ENCODE measurements at places on chromosomes 4 and X.
A peak's percentile ranks its signal among the peaks of the same experiment; 100 is the strongest.

DNA sequence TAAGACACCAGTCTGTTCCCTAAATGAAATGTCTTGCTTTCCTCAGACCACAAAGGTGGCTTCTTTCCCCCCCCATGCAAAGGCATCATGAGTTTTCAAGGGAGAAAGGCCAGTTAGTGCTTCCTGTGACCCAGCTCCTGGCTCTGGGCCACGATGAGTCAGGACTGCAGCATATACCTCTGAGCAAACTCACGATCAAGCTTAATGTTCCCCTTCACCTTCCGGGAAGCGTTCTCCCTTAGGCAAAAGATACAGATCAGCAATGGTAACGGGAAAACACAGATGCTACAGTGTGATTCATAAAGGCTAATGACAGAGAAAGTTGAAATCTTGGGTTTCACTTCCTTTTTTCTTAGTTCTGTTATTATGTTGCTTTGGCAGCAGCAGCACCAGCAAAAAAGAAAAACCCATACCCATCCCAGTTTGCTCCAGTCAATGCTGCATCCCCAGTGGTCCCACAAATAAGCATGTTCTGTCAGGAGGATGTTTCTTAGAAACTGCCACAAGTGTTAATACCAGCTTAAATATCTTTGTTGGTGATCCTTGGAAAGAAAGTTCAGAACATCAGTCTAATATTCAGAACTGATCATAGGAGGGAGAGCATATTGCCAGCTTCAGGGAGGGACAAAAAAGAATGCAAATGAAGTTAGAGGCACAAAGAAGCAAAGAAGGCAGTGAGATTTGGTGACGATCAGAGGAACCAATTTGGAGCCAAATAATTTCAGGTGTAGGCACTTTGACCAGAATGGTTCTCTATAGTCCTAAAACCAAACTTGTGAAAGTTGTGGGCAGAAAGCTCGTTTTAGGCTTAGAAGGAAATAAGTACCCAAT is 41.2 kb downstream of the LONRF3 start:
- no peaks in the 10 kb centered on the region for H3K4me1 ChIP-seq
- DNase-seq, result no peak
- H3K27me3 ChIP-seq, result no peaks in the 10 kb centered on the region
- H3K4me3 ChIP-seq, result no peak overlapping the region

GRCh38 chr4:176451443-176451842 is 131.7 kb downstream of the SPCS3 start:
- no peaks in the 10 kb centered on the region for H3K27me3 ChIP-seq
- no peak overlapping the region for H3K27ac ChIP-seq

- H3K36me3 ChIP-seq, result no peaks in the 10 kb centered on the region
- no peaks in the 10 kb centered on the region for H3K27me3 ChIP-seq
- H3K27ac ChIP-seq, result peak overlapping the region; percentile 91
Measured at GRCh38 chr4:147683188-147683591, 773 bp downstream of the PRMT9 start.

DNA sequence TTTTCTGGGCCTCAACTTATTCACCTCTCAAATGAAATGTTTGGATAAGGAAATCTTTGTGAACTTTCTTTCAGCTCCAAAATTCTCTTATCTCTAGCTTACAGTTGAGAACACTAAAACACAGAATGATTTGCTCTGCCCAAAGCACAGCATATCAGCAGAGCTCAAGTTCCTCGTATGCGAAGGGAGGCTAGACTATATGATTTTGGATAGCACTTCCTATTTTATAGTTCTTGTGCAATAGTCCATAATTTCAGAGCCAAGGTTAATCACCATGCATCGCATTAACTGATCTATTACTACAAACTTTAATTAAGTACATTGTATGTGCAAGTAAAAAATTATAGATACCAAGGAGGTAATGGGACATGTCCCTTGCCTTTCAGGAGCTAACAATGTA is 27.0 kb upstream of the KLHL13 start:
- H3K4me1 ChIP-seq, result no peaks in the 10 kb centered on the region
- no peaks in the 10 kb centered on the region for H3K27me3 ChIP-seq
- DNase-seq, result no peak
- no peaks in the 10 kb centered on the region for H3K36me3 ChIP-seq
- no peak overlapping the region for H3K27ac ChIP-seq

GRCh38 chrX:71653344-71653743 is 14.0 kb upstream of the LOC101059915 start:
- no peaks in the 10 kb centered on the region for H3K36me3 ChIP-seq
- no peak overlapping the region for H3K27ac ChIP-seq
- no peaks in the 10 kb centered on the region for H3K4me1 ChIP-seq
- no peaks in the 10 kb centered on the region for H3K27me3 ChIP-seq
- no peak for DNase-seq
- no peak overlapping the region for H3K4me3 ChIP-seq

- DNase-seq, result no peak
- H3K4me3 ChIP-seq, result no peak overlapping the region
- H3K4me1 ChIP-seq, result no peaks in the 10 kb centered on the region
- H3K27me3 ChIP-seq, result no peaks in the 10 kb centered on the region
- H3K27ac ChIP-seq, result no peak overlapping the region
- H3K36me3 ChIP-seq, result no peaks in the 10 kb centered on the region
Measured at GRCh38 chrX:3520982-3521381, 174.5 kb upstream of the MXRA5 start.

DNA sequence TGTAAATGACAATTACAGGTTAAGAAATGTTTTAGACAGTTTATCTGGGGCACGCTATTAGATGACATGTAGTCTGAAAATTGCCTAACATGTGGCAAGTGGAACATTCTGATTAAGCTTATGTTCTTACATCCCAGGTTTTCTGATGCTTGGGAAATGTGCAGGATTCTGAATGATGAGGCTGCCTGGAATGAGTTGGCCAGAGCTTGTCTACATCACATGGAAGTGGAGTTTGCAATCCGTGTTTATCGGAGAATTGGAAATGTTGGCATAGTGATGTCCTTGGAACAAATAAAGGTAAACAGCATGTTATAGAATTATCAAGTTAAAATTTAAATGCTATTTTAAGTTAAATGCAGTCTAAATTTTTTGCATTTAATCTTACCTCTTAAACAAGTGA is 49.3 kb downstream of the WDR19 start:
- H3K4me3 ChIP-seq, result no peak overlapping the region
- no peak for DNase-seq
- no peaks in the 10 kb centered on the region for H3K36me3 ChIP-seq
- peaks cover 23% of the 10 kb centered on the region for H3K4me1 ChIP-seq

DNA sequence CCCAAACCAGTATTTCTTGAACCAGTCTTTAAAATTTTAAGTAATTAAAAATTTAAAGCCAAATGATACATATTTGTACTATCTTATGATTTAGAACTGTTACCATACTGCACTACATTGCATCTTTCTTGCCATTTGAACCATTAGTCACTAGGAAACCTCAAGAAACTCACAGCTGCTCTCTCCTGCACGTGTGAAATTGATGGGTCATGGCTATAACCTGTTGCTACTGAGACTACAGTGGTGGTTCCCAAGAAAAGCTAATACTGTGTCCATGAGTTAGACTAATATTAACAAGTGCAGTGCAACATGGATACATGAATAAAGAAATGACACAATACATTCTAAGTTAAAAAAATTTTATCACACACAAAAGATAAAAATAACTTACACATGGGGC is 88.4 kb downstream of the PDE5A start:
- DNase-seq, result no peak
- no peak overlapping the region for H3K27ac ChIP-seq
- H3K27me3 ChIP-seq, result no peaks in the 10 kb centered on the region
- no peaks in the 10 kb centered on the region for H3K4me1 ChIP-seq

GRCh38 chrX:9370893-9371292 is 94.0 kb upstream of the TBL1X start:
- no peak overlapping the region for H3K4me3 ChIP-seq
- H3K36me3 ChIP-seq, result no peaks in the 10 kb centered on the region
- no peak for DNase-seq
- H3K27ac ChIP-seq, result no peak overlapping the region

DNA sequence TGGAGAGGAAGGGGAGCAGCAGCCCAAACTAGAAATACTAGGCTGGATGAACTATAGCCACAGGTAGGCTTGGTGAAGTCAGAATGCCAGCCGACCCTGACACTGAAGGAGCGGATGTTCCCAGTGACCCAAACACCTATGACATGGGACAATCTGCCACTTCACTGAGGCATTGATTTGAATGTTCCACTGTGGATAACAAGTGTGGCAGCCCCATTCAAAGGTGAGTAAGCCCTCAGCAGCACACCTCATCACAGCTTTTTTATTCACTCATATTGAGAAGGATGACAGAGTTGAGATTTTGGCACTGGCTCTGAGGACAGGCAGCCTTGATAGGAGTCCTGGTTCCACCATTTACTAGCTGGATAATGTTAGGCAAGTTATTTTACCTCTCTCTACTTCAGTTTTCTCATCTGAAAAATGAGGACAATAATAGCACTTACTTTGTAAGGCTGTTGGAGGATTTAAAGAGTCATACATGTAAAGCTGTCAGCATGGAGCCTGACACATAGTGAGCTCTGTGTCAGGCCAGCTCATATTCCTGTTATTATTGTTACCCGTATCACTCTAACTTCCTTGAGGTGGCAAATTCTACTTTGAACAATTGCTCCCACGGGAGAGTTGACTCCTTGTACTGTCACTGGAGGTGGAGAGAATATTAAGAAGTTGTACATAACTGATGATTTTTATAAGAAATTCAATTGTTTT is 114.6 kb downstream of the RASL11B start:
- no peak overlapping the region for H3K27ac ChIP-seq
- no peaks in the 10 kb centered on the region for H3K27me3 ChIP-seq
- no peaks in the 10 kb centered on the region for H3K4me1 ChIP-seq
- DNase-seq, result no peak
- H3K4me3 ChIP-seq, result no peak overlapping the region

GRCh38 chr4:150216726-150217125 is 138.5 kb downstream of the DCLK2 start:
- no peaks in the 10 kb centered on the region for H3K36me3 ChIP-seq
- H3K27ac ChIP-seq, result no peak overlapping the region
- no peaks in the 10 kb centered on the region for H3K27me3 ChIP-seq
- DNase-seq, result no peak

DNA sequence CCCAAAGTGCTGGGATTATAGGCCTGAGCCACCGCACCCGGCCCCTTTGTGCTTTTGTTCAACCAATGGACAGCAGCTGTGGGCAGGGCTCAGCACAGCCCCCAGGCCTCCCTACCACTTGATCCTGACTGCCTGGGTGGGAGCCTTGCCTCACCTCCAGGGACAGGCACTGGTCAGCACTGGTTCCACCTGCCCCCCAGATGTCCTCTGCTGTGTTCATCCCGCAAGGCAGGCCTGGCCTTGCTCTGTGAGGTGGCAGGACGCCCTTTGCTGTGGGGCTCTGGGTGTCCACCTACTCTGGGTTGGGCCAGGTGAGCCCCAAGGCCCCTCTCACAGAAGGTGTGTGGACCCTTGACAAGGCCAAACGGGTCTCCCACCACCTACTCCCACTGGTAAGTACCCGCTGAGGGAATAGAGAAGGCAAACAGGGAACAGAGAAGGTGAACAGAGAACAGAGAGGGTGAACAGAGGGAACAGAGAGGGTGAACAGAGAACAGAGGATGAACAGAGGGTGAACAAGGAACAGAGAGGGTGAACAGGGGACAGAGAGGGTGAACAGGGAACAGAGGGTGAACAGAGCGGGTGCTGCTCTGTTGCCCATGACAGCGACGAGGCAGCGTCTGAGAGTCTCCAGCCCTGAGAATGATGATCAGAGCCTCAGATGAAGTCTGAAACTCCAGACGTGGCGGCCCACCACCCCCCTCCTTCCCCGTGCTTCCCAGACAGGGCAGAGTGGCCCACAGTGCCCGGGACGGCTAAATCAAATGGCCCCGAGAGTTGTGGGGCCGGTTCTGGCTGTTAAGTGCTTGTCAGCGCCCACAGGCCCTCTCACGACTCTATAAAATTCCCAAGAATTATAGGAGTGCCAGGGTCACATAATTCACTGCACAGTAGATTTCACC is 55.0 kb upstream of the NKX1-1 start:
- no peaks in the 10 kb centered on the region for H3K36me3 ChIP-seq
- H3K27ac ChIP-seq, result no peak overlapping the region
- DNase-seq, result no peak
- H3K27me3 ChIP-seq, result no peaks in the 10 kb centered on the region

DNA sequence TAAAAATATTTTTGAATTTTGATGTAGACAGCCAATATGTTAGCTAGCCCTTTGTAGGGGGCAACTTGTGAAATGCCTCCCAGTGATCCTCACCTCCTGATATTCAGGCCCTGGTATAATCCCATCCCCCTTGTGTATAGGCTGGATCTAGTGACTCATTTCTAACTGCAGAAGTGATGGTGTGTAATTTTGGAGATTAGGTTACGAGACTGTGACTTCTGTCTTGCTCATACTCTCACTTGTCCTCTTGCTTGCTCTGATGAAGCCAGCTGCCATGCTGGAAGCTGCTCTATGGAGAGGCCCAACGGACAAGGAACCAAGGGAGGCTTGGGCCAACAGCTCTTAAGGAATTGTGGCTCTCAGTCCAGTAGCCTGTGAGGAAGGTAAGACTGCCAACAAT is 61.7 kb downstream of the GPR82 start:
- no peaks in the 10 kb centered on the region for H3K27me3 ChIP-seq
- no peak for DNase-seq
- no peak overlapping the region for H3K4me3 ChIP-seq
- no peaks in the 10 kb centered on the region for H3K36me3 ChIP-seq
- H3K4me1 ChIP-seq, result no peaks in the 10 kb centered on the region
- H3K27ac ChIP-seq, result no peak overlapping the region

DNA sequence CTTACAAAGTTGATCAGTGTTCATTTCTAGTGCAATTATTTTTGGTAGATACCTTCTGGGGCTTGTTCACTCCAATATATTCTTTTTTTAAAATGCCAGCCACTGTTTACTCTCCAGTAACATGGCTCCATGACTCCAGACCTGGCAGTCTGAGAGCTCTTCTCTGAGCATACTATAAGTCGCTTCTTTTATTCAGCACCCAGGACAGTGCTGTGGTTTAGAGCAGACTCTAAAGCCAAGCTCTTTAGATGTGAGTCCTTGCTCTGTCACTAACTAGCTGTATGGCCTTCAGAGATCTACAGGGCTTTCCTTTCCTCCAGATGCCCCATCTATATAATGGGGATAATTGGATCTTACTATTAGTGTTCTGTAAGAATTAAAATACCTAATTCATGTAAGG is 200.2 kb upstream of the FAM241A start:
- no peaks in the 10 kb centered on the region for H3K36me3 ChIP-seq
- no peaks in the 10 kb centered on the region for H3K4me1 ChIP-seq
- no peak overlapping the region for H3K27ac ChIP-seq
- no peak overlapping the region for H3K4me3 ChIP-seq

- no peak overlapping the region for H3K4me3 ChIP-seq
- no peak for DNase-seq
- no peaks in the 10 kb centered on the region for H3K4me1 ChIP-seq
Measured at GRCh38 chr4:86055898-86056297, 304.0 kb downstream of the MAPK10 start.

DNA sequence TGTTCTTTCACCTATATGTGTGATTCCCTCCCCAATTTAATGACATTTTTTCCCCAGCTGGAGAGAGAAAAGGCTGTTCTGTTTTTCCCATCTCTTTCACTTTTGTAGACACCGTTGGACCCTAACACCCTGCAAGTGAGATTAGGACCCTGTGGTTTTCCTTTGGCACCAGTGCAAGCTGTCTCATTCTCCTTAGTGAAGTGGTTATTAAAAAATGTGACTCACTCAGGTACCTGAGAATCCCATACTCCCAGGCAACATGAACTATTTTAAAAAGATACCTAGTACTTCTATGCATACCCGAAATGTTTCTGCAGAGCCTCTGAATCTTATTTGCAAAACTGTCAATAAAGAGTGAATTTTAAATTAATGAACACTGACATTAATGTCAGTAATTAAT is 175.7 kb upstream of the TBC1D9 start:
- H3K4me1 ChIP-seq, result peaks cover 3% of the 10 kb centered on the region
- no peak for DNase-seq
- no peaks in the 10 kb centered on the region for H3K27me3 ChIP-seq
- no peak overlapping the region for H3K4me3 ChIP-seq
- no peak overlapping the region for H3K27ac ChIP-seq

All from liver (tissue), 10 donors.